ENCODE measurements at places on chromosomes 16 and 17. TPM values are rescaled to one million over a fixed set of nuclear protein-coding genes. Genes with fewer than 3 reads are reported as not detected.

Gene XAF1
- 30.0 TPM for total RNA-seq

Gene AANAT
- total RNA-seq, result not detected

Gene TBX2
- 3.3 TPM for total RNA-seq

DNA sequence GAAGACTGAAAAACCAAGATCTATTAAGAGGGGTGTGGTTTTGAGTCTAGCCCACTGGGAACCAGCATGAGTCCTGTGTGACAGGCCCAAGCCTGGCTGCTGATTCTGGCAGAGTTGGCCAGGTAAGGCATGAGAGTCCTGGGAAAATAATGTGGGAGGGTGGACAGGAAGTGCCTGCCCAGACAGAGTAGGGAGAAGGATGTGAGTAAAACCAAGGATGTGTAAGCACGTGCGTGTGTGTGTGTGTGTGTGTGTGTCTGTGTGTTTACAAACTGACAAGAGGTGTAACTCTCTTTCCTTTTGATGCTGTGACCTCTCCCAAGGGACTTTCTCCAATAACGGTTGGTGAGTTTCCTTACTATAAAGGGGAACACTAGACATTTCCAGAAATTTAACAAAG is 15.6 kb upstream of the TEX2 start:
- DNase-seq, result no peak

Measured in sigmoid colon (tissue), 7 donors.